Putamen (tissue), 1 donor: ENCODE measurements at places on chromosomes 4 and X.

DNA sequence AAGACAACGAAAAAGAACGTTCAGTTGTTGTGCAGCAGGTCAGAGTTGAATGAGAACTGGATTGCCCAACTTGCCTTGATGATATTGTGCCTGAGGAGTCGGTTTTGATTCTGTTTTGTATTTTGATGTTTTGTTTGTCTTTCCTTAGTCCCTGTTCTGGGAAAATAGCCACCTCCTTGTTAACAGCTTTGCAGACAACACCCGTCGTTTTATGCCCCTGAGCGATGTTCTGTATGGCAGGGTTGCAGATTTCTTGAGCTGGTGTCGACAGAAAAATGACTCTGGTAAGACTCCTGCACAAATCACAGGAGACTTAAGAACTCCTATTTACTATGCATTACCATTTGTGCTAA, 4.5 kb downstream of the BST1 start:
- no peak for DNase-seq

- no peak for DNase-seq
Observed at GRCh38 chr4:157043131-157043530, 32.8 kb upstream of the GLRB start.

GRCh38 chr4:151888367-151888866, 127.6 kb upstream of the GATB start:
- no peak for DNase-seq

DNA sequence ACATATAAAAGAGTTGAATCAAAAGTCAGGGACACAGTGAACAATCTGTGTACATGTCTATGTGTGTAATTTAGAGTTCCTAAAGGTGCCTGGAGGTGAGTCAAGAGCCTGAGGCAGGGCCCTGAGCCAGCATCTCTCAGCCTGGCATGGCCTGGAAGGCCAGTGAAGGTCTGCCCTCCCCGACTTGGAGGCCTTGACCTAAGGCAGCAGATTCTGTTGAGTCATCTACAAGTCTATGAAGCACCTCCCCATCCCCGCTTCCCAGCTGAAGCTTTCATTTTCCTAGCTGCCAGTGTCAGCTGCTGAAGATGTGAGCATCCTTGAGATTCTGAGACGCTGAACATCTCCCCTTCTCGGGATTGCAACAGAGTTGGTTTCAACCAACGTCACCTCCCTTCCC, 583.9 kb downstream of the BCOR start:
- DNase-seq = no peak

GRCh38 chrX:132119283-132119682, 8.5 kb downstream of the FRMD7 start:
- DNase-seq = no peak
